ENCODE measurements at places on chromosomes 2 and 18.

GRCh38 chr18:57975805-57976204 is 68.2 kb upstream of the NEDD4L start:
- DNase-seq, result no peak

GRCh38 chr18:38576349-38576748 is 1010.8 kb upstream of the CELF4 start:
- DNase-seq, result no peak

GRCh38 chr2:224110811-224111210 is 71.7 kb upstream of the SERPINE2 start:
- DNase-seq, result no peak

GRCh38 chr2:158918452-158918851 is 50.0 kb upstream of the TANC1 start:
- DNase-seq, result no peak

GRCh38 chr2:177682836-177683660 is 290.5 kb downstream of the AGPS start:
- no peak for DNase-seq

DNA sequence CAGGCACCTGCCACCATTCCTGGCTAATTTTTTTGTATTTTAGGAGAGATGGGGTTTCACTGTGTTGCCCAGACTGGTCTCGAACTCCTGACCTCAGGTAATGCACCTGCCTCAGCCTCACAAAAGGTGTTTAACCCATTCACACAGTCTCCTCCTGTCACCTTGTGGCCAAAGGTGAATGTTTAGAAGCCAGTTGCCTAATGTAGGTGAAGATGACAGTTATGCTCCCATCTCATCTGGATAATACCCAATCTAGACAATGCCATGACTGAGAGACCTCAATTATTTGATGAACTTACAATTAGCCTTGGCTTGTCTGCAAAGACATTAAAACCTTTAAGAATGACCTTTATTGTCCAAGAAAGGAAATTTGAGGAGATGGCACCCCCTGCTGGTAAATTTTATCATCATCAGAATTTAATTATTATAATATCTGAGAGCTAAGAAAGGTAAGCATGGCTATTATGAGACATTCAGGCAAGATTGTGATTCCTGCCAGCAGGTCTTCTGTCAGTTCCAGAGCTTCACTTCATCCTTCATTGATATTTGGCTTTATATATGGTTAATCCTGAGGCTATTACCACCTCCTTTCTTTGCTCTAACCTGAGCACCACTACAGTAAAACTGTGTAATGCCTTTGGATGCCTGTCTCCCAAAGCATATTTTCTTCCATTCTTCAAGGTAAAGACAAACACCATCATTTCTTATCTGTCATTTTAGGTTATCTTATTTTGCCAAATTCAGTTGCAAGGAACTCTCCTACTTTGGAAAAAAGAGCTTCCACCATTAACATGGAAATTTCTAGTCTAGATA is 117.6 kb downstream of the FAM124B start:
- DNase-seq, result peak; percentile 35

DNA sequence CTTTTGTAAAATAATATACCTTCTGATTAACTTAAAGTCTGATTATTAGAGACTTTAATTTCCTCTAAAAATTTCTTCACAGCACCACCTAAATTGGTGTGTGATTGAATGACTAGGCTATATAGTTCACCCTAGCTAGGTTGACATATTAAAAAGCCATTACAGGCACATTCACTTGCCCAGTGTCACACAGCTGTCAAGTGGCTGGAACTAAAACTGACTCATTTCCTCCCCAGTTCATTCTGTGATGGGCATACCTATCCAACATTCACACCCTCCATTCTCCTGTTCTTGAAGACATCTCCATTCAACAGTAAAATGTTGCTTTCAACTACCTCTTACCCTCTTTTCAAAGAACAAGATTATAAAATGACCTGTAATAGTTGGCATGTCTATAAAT is 334.5 kb downstream of the ARHGAP15 start:
- no peak for DNase-seq

GRCh38 chr18:40120796-40121391 is 1834.1 kb upstream of the PIK3C3 start:
- no peak for DNase-seq

DNA sequence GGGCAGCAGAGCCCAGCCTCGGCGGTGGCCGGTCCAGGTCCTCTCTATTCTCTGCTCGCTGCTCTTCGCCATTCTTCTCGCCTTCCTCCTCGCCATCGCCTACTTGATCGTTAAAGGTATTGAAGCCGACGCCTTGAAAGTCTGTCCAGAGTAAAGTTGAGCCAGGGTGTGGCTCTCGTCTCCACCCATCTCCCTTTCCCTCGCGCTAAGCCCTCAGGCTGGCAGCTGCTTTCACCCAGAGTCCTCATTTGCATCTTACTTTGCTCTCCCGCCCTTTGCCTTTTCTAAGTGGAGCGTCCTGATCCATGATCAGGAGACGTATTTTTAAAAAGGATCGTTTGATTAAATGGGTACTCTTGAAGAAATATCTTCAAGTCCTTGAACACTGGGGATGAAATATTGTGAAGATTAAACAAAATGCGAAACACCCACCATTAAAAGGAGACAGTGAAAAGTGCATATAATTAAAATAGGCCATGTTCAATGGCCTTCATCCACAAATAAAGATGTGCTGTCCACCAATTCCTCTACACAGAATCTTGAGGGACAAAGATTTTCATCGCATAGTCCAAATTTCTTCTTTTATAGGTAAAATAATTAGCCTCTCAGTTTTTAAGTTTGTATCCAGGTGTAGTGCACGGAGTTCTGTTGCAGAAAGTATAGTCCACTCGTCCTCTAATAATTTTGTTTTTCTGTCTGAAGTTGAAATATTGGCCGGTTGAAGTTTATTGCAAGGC is 657 bp downstream of the ARL6IP6 start:
- peak; percentile 52 for DNase-seq

GRCh38 chr2:72153026-72153791 is 5.5 kb upstream of the CYP26B1 start:
- no peak for DNase-seq

DNA sequence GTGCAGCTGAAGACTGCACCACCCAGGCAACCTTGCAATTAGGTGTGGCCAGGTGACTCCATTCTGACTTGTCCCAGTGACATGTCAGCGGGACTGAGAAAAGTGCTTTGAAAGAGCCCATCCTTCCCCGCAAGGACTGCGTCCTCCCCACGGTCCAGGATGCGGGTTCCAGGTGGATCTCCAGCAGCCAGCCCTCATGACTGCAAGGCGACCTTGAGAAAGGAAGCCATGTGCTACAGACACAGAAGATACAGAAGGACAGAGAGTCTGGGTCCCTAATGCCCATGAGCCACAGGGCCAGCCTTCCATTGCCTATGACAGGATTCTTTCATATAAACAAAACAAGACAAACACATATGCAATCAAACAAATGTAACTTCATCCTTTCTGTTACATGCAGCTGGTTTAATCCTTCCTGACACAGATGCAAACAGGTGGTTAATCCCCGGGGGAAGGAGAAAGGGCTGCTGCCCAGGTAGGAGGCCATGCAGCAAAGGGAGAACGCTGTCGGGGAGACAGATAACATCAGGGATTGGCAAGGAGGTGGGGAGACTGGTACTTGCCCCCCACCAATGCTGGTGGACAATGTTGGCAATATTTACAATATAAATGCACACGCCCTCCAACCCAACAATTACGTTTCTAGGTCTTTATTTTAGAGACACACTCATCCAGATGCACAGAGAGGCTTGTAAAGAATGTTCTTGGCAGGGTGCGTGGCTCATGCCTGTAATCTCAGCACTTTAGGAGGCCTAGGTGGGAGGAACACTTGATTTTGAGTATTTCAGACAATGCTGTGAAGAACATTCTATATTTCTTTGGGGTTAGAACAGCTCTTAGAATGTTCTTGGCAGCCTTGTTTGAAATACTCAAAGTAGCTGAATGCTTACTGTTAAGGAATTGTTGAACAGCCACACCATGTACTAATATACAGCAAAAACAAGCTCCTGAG is 64.8 kb downstream of the NCAPH start:
- DNase-seq, result no peak

DNA sequence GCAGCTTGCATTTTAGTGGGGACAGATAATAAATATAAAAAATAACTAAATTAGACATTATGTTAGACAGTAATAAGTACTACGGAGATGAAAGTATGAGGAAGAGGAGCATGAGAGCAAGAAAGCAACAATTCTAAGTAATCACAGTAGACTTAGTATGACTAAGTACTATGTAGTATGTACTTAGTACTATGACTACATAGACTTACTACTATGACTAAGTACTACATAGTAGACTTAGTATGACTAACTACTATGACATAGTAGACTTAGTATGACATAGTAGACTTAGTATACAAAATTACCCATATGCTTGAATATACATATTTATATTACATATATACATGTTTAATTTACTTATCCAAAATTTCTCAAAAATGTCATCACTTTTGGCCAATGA is 29.3 kb downstream of the CDH20 start:
- DNase-seq, result no peak

GRCh38 chr2:22487541-22487940 is 897.4 kb upstream of the KLHL29 start:
- DNase-seq, result no peak

DNA sequence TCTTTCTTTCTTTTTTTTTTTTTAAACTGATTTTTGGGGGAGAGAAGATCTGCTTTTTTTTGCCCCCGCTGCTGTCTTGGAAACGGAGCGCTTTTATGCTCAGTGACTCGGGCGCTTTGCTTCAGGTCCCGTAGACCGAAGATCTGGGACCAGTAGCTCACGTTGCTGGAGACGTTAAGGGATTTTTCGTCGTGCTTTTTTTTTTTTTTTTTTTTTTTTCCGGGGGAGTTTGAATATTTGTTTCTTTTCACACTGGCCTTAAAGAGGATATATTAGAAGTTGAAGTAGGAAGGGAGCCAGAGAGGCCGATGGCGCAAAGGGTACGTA is 587 bp downstream of the MEIS1 start:
- DNase-seq, result no peak

DNA sequence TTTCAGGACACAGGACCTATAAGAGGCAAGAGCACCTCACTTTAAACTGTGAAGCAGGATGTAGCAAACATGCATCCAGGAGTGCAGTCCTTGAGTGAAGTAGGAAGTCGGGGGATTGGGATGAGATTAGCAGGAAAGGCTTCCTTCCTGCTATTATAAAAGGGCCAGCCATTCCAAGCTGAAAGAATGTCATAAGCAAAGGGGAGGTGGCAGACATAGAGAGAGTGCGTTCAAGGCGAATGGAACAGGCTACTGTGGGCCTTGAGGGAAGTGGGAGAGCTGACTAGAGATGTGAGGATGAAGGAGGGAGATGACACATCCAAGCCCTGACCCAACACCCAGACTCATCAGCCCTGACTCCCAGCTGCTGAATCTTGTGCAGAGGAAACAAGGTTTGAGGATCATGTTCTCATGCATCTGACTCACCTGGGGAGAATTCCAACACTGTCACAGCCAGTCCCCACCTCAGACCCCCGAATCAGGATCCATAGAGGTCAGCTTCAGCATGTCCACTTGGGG is 63.9 kb downstream of the GYPC start:
- no peak for DNase-seq

- no peak for DNase-seq
Measured at GRCh38 chr2:12721566-12722446, 5.1 kb downstream of the TRIB2 start.

- DNase-seq, result no peak
Measured at GRCh38 chr2:232367016-232367415, 11.5 kb upstream of the ALPP start.

GRCh38 chr18:55737781-55738468 is 149.9 kb upstream of the TCF4 start:
- DNase-seq, result no peak

- DNase-seq, result no peak
Measured at GRCh38 chr2:120763508-120763907, 27.8 kb downstream of the GLI2 start.

GRCh38 chr2:7375901-7376300 is 458.7 kb downstream of the RNF144A start:
- no peak for DNase-seq

GRCh38 chr2:112493858-112494648 is 12.1 kb downstream of the TTL start:
- DNase-seq, result no peak

- no peak for DNase-seq
Measured at GRCh38 chr2:20447437-20448245, 767 bp downstream of the RHOB start.
